Transverse colon (tissue), 4 donors: ENCODE measurements at places on chromosomes 4 and X.

GRCh38 chr4:55004831-55005230, 120.6 kb downstream of the KDR start:
- no peak for DNase-seq

DNA sequence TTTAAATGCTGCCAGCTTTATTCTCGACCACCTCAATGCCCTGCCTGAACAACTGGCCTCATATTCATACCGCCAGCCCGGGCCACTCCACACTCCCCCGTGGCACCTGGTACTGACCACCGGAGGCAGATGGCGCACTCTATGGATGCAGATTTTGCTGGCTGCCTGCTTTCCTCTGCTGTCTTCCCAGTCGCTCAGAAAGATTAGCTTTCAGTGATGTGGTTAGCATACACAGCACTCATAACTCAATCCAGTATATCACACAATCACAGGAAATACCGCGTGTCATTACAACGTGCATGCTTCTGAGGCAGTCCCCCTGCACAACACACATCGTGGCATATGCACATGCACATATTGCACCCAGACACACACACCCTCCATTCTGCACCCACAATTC, 147.2 kb upstream of the BCOR start:
- no peak for DNase-seq

DNA sequence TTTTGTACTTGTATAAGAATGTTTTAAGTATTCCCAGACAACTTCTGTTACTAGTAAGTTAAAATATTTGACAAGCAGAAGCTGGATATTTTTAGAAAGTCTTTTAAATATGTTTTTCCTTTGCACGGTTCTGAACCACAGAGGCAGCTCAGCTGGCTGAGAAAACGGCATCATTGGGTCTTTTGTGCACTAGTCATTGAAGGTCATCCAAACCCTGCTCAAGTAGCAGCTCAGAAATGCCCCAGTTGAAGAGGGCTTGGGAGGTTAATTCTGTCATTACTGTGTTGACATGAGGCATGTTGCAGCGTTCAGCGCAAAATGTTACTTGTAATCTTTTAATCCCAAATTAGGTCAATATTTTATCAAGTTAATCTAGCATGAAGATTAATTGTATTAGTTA, 383.7 kb upstream of the FAM241A start:
- no peak for DNase-seq

- DNase-seq = no peak
Observed at GRCh38 chr4:6824772-6825402, 42.4 kb downstream of the KIAA0232 start.

DNA sequence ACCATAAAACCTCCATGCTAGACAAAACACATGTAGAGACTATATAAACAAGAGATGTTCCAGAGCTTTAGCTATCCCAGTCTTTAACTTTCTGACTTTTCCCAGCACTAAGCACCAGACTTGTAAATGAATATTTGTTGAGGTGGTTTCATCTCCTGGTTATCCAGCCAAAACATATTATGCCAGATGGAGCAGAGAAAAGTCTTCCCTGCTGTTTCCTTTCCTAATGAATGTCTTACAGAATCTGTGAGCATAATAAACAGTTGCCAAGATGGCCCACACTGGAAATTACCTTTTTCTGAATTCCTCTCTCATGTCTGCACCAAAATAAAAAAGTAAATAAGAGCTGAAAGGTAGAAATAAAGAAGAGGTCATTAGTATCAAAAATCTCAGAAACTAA, 159.2 kb downstream of the TECRL start:
- DNase-seq = no peak

DNA sequence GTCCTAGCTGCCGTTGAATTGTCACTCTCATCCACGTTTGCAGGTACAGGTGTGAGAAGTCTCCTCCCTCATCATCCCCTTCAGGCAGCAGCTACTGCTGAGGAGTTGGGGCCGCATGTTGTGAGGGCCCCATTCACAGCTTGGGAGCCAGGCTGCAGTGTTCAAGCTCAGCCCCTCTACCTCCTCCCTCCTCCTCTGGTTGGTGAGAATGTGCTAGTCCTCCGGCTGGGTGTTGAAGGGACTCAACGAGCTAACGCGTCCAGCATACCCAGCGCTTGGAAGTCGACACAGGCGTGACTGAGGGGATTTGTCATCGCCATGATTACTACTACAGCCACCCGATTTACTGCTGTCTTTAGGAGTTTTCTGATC, 82.0 kb upstream of the PSAPL1 start:
- DNase-seq = no peak

GRCh38 chr4:88216395-88216794, 58.0 kb upstream of the ABCG2 start:
- DNase-seq = no peak
